ENCODE measurements at places on chromosomes 3 and 15.

DNA sequence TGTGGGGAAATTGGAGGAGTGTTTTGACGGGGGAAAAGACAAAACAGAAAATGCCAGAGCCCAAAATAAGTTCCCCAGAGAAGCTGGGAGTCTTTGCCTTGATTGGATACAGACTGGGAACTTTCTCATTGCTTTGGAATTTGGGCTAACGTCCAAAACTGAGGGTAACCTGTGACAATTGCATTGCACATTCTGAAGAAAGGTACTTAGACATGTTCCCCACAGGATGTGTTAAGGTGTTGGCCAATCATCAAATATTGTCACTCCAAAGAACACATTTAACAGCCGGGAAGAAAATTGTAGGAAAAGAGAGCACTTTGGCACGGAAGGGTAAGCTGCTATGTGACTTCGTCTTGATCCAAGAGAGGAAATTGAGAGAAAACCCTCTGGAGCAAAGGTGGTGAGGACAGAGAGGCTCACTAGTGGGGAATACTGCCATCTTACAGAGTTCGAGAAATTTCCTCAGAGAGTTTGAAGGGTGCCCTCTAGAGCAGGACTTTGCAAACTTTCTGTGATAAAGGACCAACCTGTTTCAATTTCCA lies 619.5 kb upstream of the TBL1XR1 start:
- no peak for DNase-seq

DNA sequence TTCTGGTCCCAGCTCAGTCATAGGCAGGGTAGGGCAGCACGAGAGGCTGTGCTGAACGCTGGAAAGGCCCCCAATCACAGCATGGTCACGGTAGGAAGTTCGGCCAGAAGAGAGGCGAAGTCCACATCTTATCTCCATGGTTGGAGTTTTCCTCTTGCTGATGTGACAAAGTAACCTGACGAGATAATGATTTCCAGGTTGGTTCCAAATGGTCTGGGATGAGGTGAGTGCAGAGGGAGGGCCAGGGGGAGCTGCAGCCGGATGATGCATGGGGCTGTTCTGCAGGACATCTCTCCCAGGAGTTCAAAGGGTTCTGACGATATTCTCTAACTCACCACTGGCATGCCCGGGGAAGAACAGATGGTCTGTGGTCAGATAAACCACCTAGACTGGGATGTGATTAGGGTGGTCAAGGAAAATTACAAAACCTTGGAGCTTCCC lies 83.2 kb upstream of the WNT5A start:
- DNase-seq: no peak

GRCh38 chr3:149435996-149436885 lies 38.3 kb upstream of the TM4SF4 start:
- DNase-seq: no peak

- DNase-seq: no peak
Measured at GRCh38 chr15:98653686-98654085, 5.3 kb downstream of the IGF1R start.

DNA sequence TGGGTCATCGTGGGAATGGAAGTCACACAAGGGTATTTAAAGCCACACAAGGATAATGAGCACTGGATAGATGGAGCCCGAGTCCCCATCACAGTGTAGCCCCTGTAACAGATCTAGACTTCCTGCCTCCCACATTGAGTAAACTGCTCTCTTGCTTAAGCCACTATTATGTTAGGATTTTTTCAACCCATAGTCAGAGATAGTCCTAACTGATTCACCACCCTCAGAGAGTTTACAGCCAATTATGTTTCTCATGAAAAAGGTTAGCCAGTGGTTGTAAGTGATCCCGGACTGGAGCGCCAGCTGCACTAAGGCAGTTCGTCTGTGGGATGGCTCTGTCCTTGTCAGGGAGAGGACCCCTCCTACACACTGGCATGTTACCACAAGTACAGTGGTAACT lies 77.0 kb downstream of the KLF13 start:
- no peak for DNase-seq

DNA sequence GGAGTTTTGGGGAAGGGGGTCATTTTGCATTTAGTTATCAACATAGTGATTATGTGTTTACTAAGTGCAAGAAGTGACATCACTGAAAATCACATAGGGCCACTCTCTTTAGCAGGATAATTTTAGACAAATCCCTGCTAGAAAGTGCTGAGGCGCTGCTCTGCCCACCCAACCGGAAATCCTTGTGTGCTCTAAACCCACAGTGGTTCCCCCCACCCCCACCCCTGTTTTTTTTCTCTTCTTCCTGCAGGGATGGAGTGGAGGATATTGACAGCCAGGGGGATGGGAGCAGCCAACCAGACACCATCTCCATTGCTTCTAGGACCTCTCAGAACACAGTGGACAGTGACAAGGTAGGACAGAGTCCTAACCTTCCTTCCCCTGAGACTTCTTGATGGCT lies 234.2 kb upstream of the UMPS start:
- no peak for DNase-seq

DNA sequence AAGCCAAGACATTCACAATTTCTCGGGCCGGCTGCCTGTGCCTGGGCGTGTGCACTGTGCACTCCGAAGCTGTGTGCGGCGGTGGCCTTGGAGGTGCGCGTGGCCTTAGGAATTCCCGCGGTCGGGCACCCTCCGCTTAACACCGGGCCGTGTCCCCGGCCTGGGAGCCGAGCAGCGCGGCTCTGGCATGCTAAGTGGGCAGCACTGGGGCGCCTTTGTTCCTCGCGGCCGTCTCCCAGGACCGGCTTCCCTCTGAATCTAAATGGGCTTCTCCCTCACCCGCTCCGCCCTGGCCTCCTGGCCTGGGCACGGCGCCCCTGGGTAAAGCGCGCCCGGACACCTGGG lies 498 bp upstream of the ARNT2 start:
- no peak for DNase-seq

DNA sequence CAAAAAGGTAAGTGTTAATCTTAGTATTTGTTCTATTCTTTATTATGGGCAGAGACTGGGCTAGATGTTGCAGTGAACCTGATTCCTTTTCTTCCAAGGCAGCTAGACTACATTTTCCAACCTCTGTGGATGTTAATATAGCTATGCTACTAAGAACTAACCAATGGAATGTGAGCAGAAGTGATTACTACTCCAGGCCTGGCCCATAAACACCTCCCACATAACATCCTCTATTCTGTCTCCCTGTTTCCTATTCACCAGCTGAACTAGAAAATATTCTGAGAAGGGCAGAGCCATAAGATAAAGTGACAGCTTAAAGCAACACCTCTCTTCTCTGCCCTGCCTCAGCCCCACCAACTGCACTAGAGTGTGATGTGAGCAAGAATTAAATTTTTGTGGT lies 29.4 kb downstream of the CD200R1L start:
- no peak for DNase-seq

- DNase-seq: no peak
Measured at GRCh38 chr3:52498137-52499054, 3.3 kb downstream of the STAB1 start.

DNA sequence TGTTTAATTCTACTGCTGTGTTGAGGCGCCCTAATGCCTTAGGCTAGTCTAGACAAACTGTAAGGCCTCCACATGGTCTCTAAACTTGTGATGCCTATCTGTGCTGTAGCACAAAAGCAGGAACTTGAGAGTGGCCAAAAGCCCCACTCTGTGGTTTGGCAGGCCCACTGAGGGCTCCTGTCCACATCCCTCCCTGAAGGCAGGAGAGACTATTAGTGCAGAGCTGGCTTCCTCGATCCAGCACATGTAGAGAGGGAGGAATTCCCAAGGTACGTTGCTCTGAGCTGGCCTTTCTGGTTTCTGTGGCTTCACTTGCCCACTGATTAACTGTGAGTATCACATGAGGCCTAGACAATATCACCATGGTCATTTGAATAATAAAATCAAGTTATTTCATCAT lies 90.6 kb downstream of the POLR2M start:
- DNase-seq: no peak

DNA sequence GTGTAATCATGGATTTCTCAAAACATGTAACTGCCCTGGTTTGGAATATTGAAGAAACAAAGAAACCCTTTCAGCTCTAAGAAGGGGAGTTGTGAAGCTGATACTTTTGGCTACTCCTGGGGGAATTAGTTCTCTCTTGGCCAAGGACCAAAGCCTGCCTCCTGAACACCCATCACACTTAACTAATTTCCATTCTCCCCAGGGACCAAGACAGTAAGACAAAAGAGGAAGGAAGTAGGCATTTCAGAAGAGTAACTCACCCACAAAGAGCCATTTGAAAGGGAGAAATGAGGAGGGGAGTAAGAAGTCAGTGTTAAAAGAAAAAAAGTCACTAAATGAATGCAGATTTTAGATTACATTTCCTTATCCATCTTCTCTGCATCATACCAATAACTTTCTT lies 328.0 kb upstream of the SOX2 start:
- DNase-seq: no peak

DNA sequence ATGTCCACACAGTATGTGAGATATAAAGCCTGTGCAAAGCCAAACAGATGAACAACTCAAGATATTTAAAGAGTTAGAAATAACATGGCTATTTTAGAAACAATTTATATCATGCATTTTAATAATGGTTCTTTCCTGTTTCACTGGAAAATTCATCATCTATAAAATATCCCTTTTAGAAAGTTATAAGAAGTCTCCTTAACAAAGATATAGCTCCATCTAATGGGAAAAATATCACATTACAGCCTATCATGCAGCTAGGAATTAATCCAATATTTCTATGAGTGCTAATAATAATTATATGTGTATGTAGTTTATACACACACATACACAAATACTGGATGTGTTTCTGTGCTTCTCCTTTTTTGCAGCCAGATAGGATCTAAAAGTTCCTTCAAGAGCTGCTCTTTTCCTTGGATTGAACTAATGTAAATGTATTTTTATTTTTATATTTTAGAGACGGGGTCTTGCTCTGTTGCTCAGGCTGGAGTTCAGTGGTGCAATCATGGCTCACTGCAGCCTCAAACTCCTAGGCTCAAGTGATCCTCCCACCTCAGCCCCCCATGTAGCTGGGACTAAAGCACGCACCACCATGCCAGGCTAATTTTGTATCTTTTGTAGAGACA lies 21.6 kb downstream of the RPL22L1 start:
- no peak for DNase-seq

- no peak for DNase-seq
Measured at GRCh38 chr3:148021381-148021780, 612.2 kb downstream of the ZIC1 start.

DNA sequence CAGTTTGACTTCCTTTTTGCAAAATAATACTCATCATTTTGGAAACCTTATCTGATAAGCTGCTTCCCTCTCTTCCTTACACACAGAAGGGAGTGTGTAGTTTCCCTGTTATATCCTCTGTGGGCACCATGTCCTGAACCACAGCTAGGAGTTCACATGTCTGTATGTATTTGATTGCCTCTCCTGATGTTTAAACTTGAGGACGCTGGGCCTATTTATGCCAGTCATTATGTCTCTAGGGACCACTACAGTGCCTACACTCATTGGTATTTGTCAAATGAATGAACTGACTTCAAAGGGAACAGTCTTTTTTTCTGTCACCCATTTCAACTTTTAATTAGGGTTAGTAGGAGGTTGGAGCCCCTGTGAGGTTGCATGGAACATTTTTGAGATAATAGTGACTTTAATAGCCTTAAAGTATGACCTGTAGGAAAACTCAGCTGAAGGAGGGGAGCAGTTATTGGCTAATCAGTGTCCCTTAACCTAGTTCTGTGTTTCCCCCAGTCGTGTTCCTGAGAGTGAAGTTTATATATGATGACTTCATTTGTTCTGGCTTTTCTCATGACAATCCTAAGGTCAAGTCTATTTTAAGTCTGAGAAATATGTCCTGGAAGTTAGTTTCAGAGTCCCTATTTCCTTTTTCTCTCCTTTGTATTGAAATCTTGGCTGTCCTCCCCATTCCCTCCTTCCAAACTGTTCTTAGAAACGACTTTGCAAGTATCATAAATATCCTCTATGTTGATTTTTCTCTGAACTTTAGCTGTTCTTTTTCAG lies 28.9 kb downstream of the PDE8A start:
- DNase-seq: no peak

DNA sequence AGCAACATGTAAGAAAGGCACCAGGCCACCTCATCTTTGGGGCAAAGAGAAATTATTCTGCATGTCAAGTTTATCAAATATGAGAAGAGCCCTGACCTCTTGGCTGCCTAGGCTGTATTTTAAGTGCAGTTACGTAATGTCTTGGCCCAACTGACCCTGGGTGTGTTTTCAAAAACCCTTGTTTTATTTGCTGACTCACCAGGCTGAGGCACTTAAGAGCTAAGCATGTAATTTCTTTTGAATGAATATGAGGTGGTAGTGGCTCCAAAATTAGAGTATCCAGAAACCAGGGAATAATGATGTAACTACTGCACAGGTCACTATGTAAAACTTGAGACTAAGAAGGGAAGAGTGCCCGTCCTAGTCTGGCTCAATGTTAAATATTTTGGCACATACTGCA lies 24.3 kb downstream of the PGPEP1L start:
- no peak for DNase-seq

- DNase-seq: no peak
Measured at GRCh38 chr3:109548192-109548938, 211.0 kb upstream of the DPPA4 start.

- DNase-seq: peak; percentile 53
Measured at GRCh38 chr3:46998121-46998851, 18.8 kb downstream of the NBEAL2 start.

GRCh38 chr15:71889385-71889784 lies 79.0 kb downstream of the NR2E3 start:
- DNase-seq: no peak

DNA sequence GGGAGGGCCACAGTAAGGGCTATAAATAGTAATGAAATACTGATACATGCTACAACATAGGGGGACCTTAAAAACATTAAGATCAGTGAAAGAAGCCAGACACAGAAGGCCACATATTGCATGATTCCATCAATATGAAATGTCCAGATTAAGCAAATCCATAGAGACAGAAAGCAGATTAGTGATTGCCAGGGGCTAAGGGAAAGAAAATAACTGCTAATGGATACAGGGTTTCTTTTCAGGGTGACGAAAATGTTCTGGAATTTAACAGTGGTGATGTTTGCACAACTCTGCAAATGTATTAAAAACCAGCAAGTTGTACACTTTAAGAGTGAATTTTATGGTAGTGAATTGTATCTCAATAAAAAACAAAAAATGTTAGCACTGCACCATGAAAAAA lies 37.0 kb downstream of the PIK3R4 start:
- no peak for DNase-seq

DNA sequence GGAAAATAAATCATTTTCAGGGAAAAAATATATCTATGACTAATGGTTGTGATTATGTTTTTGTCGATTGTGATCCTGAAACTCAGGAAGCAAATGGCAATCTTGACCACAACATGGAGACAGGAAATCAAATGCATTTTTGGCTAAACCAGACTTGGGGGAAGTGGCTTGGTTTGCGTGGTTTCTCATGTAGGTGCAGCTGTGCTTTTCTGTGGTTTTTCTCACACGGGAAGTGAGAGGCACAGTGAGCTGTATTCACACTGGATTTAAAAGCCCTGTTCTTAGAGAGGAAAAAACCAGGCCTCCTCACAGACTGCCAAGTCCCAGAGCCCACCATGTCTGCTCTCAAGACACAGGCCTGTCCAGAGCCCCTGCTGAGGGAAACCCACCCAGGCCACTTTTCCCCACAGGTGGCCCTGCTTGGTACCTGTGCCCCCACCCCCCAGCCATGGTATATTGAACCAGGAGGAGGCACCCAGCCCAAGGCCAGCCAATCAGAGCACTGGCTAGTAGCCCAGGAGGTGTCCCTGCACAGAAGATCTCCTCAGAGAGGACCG lies 46.1 kb downstream of the BTD start:
- peak; percentile 31 for DNase-seq
